Fibroblast of skin of left quadriceps (primary cell): ENCODE measurements at places on chromosomes 12 and 14.

DNA sequence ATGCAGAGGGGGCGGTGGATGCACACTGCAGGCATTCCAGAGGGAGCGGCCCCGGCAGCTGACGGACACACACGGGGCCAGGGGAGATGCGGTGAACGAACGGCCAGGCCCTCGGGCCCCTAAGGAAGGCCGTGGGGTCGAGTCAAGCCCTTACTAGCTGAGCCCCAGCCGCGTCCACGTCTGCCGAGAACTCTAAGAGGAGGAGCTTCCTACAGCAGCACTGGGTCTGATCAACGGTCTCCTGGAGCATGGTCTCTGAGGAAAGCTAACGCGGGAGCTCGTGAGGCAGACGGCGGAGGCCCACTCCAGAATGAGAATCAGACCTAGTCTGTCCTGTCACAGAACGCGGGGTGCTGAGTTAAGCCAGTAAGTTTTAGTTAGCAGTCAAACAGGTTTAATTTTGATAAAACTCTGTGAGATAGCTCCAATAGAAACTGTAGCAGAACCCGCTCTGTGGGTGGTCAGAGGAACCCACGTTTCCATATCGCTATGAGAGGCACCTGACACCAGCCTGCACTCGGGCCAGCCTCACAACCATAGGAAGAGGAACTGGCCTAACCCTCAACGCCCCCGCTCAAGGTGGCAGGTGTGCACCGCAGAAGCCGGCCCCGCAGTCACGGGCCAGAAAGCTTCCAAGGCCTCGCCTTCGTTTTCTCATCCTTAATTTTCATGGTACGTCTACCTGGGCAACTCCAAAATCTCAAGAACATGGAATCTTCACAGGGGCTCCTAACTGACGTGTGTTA, 55.5 kb downstream of the CDC42BPB start:
- no peak for DNase-seq

- no peak for DNase-seq
Observed at GRCh38 chr12:120514002-120514401, 15.0 kb downstream of the COQ5 start.

DNA sequence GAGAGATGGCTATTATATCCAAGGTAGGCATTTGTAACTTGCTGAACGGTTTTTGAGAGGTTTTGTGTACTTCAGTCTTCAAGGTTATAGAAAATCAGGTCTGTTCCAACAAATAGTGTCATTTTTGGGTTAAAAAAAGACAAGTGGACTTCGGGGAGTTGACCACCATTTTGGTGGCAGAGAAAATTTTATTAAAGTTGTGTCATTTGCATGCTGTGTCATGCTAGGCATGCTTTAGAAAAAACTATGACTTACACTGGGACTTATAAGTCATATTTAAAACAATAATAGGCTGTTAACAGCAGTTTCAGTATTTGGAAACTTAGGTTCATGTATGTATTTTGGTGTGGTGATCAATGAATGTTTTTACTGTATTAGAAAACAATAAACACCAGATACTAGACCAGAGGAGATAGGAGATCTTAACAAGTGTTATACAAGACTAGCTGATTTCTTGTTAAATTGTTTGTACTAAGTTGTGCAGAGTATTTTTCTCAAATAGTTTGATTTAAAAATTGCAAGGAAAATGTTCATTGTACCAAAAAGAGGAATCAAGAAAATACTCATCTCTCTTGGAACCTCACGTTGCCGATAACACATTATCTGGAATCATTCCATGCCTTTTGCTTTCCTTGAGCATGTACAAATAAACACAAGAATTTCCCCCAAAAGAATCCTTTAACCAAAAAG, 1.4 kb downstream of the RAN start:
- DNase-seq = no peak

DNA sequence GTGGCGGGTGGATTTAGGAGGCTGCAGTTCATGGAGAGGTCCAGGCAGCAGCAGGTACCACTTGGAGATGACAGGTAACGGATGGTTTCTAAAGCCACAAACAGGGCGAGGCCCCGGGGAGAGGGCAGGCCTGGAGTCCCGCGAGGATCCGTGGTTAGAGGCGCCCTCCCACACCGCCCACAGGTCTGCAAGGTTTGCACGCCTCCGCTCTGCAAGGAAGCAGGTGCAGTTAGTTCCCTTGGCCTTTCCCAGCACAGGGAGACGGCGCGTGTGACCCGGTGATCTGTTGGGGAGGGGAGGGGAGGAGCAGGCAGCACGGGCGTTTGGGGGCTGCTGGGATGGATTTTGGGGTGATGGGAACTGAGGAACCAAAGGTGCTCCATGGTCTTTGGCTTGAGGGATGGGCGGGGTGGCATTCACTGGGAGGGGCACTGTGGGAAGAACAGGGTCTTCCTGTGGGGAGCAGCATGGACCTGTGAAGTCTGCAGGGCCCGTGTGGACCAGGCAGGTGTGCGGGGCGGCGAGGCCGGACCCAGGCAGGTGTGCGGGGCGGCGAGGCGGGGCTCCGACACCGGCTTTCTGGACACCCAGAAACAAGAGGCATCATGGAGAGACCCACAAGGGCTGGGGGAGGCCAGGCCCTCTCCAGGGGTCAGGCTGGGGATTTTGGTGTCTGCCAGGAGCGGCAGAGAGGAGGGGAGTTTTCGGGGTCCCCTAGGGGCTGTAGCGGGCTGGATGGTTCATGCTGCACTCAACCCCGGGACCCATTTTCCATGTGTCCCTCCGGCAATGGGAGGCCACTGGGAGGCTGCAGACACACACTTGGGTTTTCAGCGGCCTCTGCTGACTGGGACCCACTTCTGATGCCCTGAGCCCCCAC, 29.1 kb downstream of the NOC4L start:
- no peak for DNase-seq

GRCh38 chr12:121033625-121034349, 5.3 kb downstream of the OASL start:
- no peak for DNase-seq

GRCh38 chr14:75934998-75935628, 46.7 kb downstream of the TGFB3 start:
- no peak for DNase-seq
